ENCODE measurements at places on chromosomes 2 and 18.

- DNase-seq = no peak
These were observed 62.6 kb downstream of the ANKRD44 start for GRCh38 chr2:197248001-197248401.

- DNase-seq = no peak
These were observed 90.7 kb downstream of the NRP2 start for GRCh38 chr2:205772983-205773382.

DNA sequence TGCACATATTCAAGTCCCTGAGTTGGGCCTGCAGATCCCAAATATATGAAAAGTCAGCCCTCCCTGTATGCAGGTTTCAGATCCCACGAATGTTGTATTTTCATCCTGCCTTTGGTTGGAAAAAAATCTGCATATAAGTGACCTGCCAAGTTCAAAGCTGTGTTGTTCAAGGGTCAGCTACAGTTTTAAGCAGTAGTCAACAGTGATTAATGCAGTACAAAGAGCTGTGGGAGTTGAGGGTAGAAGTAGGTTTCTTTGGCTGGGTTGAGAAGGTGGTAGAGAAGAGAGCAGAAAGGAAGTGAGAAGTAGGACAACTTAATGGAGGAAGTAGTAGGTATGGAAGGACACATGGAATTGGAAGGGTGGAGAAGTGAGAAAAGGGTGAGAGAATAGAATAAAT is 127.9 kb downstream of the ANKRD44 start:
- no peak for DNase-seq

GRCh38 chr2:191001032-191001431 is 12.9 kb downstream of the STAT1 start:
- no peak for DNase-seq

- DNase-seq = no peak
These were observed 292.4 kb downstream of the TRIB2 start for GRCh38 chr2:13009027-13009642.
